ENCODE measurements at places on chromosomes 6 and 20. TPM values are rescaled to one million over a fixed set of nuclear protein-coding genes. Genes with fewer than 3 reads are reported as not detected.

- peaks cover 5% of the 10 kb centered on the region for H3K27me3 ChIP-seq
- no peak for DNase-seq
- no peak overlapping the region for H3K27ac ChIP-seq
- H3K36me3 ChIP-seq: no peaks in the 10 kb centered on the region
- no peaks in the 10 kb centered on the region for H3K4me1 ChIP-seq
Measured at GRCh38 chr20:33303595-33303994, 20.6 kb downstream of the BPIFB1 start.

GRCh38 chr6:142796571-142796970 lies 148.4 kb downstream of the HIVEP2 start:
- H3K36me3 ChIP-seq: no peaks in the 10 kb centered on the region
- H3K27me3 ChIP-seq: no peaks in the 10 kb centered on the region
- H3K4me1 ChIP-seq: no peaks in the 10 kb centered on the region

PGC gene
- not detected for total RNA-seq

DNA sequence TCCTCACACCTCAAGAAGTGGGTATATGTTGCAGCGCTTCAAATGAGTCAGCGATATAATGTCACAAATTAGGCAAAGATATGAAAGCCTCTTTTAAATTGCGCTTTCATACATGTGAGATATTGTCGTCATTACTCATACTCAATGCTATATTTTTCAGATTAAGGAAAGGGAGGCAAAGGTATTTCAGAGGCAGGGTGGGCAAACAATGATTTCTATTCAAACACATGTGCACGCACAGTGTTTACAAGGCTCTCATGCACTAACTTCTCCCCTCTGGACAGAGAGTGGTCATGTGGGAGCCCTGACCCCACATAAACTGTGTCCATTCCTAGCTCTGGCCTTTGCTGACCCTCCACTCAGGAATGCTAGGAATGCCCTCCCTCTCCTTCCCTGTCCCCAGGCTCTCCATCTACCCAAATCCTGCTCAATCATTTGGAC lies 112.1 kb upstream of the TMEM170B start:
- no peak overlapping the region for H3K27ac ChIP-seq
- H3K4me1 ChIP-seq: peaks cover 21% of the 10 kb centered on the region
- no peak for DNase-seq
- no peak overlapping the region for H3K4me3 ChIP-seq

DNA sequence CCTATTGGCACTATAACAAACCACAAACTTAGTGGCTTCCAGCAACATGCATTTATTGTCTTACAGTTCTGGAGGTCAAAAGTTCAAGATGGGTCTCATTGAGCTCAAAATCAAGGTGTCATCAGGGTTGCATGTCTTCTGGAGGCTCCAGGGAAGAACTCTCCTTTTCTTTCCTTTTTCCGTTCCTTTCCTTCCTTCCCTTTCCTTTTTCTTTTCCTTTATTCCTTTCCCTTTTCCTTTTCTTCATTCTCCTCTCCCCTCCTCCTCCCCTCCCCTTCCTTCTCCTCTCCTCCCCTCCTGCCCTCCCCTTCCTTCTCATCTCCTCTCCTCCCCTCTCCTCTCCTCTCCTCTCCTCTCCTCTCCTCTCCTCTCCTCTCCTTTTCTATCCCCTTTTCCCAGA lies 460.2 kb upstream of the CDH4 start:
- no peaks in the 10 kb centered on the region for H3K4me1 ChIP-seq
- no peaks in the 10 kb centered on the region for H3K36me3 ChIP-seq
- no peaks in the 10 kb centered on the region for H3K27me3 ChIP-seq
- DNase-seq: no peak
- H3K27ac ChIP-seq: no peak overlapping the region

GRCh38 chr6:89680551-89680950 lies 42.0 kb upstream of the LYRM2 start:
- no peaks in the 10 kb centered on the region for H3K27me3 ChIP-seq
- H3K4me1 ChIP-seq: no peaks in the 10 kb centered on the region
- no peak overlapping the region for H3K27ac ChIP-seq

PLCB4 gene
- total RNA-seq: 15.3 TPM

GRCh38 chr20:62296724-62297448 lies 5.9 kb upstream of the ADRM1 start:
- no peak for DNase-seq
- no peak overlapping the region for H3K27ac ChIP-seq
- H3K4me3 ChIP-seq: no peak overlapping the region
- no peaks in the 10 kb centered on the region for H3K27me3 ChIP-seq
- no peaks in the 10 kb centered on the region for H3K4me1 ChIP-seq
- peaks cover 42% of the 10 kb centered on the region for H3K36me3 ChIP-seq

GRCh38 chr6:88365230-88365629 lies 199.1 kb upstream of the CNR1 start:
- H3K4me1 ChIP-seq: peaks cover 5% of the 10 kb centered on the region
- no peak for DNase-seq
- no peak overlapping the region for H3K4me3 ChIP-seq
- H3K27me3 ChIP-seq: no peaks in the 10 kb centered on the region

PLAGL1 gene
- 1.6 TPM for total RNA-seq

POPDC3 gene
- 9.9 TPM for total RNA-seq

GRCh38 chr6:7993952-7994351 lies 70.2 kb downstream of the BLOC1S5 start:
- no peak overlapping the region for H3K27ac ChIP-seq
- H3K4me1 ChIP-seq: no peaks in the 10 kb centered on the region
- H3K4me3 ChIP-seq: no peak overlapping the region
- H3K27me3 ChIP-seq: peaks cover 11% of the 10 kb centered on the region

DNA sequence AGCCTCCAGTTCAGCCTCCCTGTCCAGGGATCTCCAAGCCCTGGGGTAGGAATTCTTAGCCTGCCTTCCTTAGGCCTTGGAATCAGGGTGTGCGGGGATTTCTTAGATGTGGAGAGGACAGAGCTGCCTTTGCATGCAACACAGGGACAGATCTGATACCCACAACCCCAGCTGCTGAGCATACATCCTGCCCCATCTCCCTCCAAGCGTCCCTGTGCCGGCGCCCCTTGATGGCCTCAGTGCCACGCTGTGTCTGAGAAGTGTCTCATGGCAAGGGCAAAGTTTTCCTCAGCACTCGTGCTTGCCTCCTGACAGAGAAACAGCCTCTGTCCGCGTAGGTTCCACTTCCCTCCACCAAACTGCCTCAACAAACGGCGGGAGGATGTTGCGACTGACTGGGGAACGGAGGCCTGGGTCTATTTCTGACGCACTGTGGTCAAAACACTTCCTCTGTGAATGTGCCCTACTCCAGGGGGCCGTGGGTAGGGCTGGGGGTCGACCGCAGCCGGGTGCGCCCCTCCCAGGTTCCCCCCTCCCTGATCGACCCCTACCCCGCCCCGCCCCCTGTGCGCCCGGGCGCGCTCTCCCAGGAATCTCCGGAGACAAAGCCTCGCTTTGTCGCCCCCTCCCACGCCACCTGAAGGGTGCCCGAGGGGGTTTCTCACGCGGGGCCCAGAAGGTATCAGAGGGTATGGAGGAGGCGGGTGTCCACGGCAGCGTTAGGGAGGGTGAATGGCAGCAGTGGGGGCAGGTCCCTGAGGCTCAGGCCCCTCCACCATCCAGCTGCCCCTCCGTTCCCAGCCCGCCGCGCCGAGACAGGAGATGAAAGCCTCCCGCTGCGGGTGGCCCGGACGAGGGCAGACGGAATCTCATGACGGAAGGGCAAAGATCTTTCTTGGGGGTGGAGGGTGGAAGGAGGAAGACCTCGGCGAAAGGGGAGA lies 806 bp downstream of the MICAL1 start:
- DNase-seq: no peak
- H3K27me3 ChIP-seq: peaks cover 32% of the 10 kb centered on the region
- H3K4me3 ChIP-seq: peak overlapping the region; percentile 80

DNA sequence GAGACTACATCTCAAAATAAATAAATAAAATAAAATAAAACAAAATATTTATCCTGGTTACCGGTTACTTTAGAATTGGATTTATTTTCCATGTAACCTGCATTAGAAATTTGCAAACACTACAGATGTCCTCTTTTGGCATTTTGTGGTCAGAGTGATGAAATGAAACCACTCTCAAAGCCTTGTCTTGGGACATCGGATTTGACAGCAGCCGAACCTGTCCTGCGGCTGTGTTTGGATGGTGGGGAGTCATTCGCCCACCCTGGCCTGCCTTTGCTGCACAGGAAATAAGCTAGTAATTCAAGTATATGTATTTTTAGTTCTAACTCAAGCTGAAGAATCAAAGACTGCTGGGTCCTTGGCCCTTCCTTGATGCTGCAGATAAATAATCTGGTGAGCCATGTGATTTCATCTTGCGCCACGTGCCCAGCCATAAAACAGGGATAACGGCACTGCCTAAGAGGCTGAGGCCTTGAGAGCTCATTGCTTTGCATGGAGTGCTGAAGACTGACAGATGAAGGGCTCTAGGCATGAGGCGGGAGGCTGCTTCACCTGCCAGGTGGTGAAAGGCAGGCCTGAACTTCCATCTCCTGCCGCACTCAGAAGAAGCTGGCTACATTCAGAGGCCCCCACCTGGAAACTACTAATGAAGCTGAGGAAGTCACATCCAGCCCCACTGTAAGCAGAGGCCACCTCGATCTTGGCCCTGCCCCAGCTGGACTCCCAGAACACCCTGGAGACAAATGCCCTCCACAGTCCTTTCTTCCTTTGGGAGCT lies 76.9 kb downstream of the NOL4L start:
- no peak overlapping the region for H3K4me3 ChIP-seq
- H3K4me1 ChIP-seq: peaks cover 6% of the 10 kb centered on the region
- DNase-seq: peak; percentile 41
- no peaks in the 10 kb centered on the region for H3K27me3 ChIP-seq
- no peak overlapping the region for H3K27ac ChIP-seq

Data from endodermal cell (in vitro differentiated cells).